ENCODE measurements at places on chromosomes 12 and 14.

- DNase-seq = peak; percentile 49
Measured at GRCh38 chr12:49627752-49628360, 4.5 kb downstream of the PRPF40B start.

GRCh38 chr14:44846232-44846824, 115.4 kb downstream of the KLHL28 start:
- peak; percentile 55 for DNase-seq

- DNase-seq = no peak
Measured at GRCh38 chr14:31278883-31279282, 71.3 kb upstream of the HECTD1 start.

- no peak for DNase-seq
Measured at GRCh38 chr12:122992386-122992785, 11.9 kb downstream of the ARL6IP4 start.

- DNase-seq = no peak
Measured at GRCh38 chr14:57611555-57612075, 118.0 kb upstream of the CCDC198 start.

GRCh38 chr14:89283327-89284060, 133.5 kb downstream of the FOXN3 start:
- no peak for DNase-seq

DNA sequence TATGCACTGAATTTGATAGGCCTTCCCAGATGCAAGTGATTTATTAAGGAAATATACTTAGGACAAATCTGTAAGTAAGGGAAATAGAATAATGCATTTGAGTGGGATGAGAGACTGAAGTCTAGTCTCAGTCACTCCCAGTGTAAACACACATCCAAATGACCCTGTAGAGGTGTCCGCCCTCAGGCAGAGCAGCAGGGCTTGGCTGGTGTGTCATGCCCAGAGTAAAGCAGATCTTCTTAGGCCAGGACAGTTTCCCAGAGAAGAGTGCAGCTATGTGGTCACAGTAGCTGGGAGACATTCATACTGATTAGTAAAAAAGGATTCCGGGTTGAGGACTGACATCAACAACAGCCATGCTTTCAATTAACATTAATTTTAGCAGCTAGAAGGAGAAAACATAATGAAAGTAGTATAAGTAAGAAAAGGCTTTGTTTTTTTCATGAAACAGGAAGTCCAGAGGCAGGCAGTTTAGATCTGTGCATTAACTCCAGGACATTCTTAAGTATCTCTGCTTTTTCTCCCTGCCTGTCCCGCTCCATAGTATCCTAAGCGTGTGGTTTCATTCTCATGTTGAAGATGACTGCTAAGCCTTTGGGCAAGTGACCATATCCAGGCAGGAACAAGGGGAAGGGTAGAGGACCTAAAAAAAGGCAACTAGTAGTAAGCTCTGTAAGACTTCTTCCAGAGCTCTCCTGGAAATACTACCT, 35.7 kb downstream of the CNTN1 start:
- DNase-seq = no peak

DNA sequence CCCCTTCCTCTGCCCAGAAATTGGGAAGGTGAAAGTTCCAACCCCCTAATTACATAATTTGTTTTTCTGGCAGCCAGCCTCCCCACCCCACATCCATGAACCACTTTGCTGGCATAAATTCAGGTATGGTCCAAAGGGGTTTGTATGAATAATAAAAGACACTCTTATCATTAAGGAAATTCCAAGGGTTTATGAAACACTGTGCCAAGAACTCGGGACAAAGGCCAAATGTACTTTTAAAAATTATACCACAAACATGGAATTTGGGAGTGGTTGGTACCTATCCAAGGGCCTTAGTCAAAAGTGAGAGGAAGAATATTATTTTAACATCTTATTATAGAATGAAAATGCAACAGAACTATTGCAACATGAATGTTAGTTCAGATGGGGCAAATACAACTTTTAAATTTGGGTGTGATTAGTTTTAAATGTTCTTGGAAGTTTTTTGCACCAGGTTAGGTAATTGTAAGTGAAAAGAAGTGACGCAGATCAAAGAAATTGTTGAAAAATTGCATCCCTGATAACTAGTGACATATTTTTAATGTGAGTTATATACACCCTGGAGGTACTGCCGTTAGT, 217.8 kb downstream of the TMEM117 start:
- DNase-seq = peak; percentile 40

GRCh38 chr12:53750812-53751335, 905 bp downstream of the CISTR start:
- peak; percentile 19 for DNase-seq

DNA sequence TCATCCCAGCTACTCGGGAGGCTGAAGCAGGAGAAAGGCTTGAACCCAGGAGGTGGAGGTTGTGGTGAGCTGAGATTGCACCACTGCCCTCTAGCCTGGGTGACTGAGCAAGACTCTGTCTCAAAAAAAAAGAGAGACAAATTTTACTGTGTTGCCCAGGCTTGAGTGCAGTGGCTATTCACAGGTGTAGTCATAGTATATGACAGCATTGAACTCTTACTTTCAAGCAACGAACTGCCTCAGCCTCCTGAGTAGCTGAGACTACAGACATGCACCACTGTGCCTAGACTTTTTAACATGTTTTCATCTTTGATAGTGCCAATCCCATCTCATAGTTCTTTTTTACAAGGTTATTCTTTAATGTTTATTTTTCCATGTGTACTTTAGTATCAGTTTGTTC, 13.7 kb downstream of the ARID2 start:
- DNase-seq = no peak

GRCh38 chr12:75571656-75572205, 60.3 kb upstream of the KRR1 start:
- DNase-seq = no peak

- DNase-seq = no peak
Measured at GRCh38 chr14:86124328-86124727, 594.4 kb downstream of the FLRT2 start.

DNA sequence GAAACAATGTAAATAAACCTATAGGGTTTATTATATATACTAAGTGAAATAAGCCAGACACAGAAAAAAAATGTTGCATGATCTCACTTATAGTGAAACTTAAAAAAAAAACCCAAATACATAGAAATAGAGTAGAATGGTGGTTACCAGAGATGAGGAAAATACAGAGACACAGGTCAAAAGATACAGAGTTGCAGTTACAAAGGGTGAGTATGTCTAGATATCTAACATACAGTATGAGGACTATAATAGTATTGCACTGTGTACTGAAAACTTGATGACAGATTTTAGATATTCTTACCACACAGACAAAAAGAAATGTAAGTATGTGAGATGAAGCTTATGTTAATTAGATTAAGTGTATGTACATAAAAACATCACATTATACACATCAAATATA, 28.1 kb downstream of the CLEC2D start:
- no peak for DNase-seq

DNA sequence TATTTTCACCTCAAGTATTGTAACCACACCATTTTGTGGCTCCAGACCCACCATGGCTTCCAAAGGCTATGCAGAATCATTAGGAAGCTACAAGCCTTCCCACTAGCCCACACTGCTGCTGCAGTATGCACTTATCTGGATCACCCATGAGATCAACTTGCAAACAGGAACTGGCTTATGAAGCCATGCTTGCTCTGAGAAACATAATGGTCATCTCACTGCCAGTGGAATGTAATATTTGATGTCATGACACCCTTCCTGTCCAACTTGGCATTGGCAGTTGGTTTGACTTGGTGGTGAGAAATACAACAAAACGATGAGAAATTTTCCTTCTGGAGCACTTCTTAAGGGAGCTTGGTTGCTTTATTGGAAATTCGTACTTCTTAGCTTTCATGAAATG, 69.3 kb upstream of the FRMD6 start:
- DNase-seq = peak; percentile 31

DNA sequence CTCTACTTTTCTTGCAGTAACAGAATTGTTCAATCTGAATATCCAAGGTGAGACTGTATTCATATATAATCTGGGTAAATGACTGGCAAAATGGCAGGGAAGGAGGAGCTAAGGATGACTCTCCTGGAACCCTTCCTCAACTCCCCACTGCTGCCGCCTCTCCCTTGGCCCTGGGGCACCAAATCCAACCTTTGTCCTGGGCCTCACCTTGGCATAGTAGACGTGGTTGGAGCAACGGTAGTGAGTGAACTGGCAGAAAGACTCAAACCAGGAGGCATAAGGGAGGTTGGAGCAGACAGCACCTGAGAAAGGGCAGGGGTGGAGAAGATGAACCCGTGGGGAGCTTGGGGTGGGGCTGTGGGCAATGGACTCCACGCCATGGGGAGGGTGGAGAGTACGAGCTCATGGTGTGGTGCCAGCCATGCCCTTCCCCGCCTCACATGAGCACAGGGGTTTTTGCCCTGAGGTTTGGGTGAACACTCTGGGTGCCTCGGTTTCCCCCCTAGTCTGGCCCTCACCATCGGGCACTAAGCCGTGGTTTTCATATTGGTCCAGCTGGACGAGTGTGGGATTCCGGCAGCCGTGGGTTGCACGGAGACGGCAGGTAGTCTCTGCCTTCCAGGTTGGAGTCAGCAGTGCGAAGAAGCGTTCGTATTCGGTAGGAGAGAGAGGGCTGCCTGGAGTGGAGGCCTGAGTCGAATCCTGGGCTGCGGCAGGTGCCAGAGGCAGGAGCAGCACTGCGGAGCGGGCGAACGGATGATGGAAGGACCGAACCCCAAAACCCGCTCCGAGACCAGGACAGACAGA, 753 bp downstream of the ACRBP start:
- DNase-seq = no peak

DNA sequence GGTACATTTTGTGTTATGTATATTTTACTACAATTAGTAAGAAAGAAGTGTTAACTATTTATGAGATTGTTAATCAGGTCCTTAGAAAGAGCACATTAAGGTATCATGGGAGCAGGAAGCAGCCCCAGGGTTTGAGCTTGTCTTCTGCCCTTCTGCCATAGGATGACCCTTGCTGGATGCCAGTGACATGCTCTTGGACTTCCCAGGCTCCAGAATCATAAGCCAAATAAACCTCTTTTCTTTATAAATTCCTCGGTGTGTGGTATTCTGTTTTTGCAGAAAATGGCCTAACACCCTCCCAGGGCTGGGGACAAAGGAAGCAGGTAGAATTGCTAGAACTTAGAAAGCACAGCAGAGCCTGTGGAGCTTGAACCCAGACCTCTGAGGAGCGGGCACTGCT, 164.7 kb downstream of the VRK1 start:
- no peak for DNase-seq

- no peak for DNase-seq
Measured at GRCh38 chr14:21874946-21875345, 201.3 kb upstream of the OR4E1 start.
